ENCODE measurements at places on chromosomes 5 and 9.

DNA sequence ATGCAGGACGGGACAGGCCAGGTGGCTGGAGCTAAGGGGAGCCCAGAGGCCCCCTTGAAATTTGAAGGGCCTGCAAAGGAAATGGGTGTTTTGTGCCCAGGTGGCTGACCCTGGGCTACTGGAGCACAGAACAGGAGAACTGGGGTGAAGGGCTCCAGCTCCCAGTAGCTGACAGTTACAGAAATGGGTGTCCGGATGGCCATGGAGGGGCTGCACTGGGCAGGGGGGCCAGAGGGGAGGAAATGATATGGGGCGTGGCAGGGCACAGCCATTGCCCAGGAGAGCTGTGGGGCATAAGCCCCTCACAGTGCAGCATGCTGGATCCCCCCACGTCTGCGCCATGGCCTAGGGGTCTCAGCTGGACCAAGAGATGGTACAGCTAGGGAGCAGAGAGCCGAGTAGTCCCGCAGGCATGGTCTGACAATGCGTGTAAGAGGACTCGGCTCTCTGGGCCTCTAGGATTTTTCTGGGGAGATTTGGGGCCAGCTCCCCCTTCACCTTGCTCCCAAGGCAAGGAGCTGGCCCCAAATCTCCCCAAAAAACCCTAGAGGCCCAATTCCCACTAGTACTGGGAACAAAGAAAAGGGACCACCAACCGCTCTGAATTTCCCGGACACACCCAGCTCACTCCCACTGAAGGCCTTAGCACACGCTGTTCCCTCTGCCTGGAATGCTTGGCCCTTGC, 7.9 kb upstream of the CARD19 start:
- DNase-seq: no peak

DNA sequence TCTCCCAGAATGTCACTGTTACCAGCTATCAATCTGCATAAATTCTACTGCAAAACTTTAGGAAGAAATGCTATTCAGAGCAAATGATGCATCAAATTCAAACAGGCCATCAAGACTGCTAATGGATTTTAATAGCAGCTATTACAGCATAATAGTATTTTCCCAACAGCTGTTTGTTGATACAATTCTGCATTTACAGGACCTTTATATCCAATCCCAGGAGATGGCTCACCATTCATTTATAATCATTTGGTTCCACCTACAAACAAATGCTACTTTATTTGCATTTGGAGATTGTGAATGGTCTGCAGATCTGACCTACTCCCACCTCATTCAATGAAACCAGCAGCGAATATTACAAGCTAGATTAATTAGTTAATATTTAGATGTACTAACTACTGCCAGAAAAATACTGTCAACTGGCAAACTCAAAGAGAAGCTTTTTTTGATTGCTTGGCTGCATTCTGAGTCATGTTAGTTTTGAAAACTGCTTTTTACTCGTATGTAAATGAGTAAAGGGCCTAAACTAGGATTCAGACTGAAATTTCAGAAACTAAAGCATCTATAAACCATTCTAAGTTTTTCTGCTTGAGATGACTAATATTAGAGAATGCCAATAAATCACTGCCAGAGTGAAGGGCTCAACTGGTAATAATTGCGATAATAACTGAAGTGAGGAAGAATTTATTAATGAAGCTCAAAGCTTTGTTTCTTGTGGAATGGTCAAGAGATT, 7.1 kb upstream of the PCA3 start:
- no peak for DNase-seq

DNA sequence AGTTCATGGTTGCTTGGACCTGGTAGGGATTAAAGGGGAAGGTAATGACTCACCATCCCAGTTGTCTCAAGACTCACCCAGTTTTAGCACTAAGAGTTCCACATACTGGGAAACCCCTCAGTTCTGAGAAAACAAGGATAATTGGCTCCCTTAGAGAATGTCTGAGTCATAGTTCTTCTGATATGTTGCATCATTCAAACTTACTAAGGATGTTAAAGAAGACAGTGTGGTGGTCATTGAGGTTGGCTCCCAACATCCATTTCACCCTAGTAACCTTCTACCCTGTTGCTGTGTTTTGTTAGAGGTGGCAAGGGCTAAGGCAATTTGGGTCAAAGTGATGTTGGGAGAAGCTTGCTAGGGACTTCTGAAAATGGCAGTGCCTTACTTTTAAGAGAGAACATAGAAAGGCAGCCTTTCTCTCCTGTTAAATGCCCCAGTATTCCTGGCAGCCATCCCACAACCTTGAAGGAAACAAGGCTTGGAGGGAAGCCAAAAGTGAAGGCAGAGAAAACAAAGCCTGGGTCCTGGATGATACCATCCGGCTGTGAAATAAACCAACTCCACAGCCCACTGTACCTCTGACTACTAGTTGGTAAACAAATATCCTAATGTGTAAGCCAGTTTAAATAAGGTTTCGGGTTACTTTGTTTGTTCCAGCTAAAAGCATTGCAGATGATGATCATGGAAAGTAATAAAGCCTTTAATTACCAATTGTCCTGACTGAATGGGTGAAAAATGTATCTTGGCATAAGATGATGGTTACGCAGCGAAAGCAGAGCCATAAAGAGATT, 80.4 kb upstream of the ADAMTSL1 start:
- DNase-seq: no peak

DNA sequence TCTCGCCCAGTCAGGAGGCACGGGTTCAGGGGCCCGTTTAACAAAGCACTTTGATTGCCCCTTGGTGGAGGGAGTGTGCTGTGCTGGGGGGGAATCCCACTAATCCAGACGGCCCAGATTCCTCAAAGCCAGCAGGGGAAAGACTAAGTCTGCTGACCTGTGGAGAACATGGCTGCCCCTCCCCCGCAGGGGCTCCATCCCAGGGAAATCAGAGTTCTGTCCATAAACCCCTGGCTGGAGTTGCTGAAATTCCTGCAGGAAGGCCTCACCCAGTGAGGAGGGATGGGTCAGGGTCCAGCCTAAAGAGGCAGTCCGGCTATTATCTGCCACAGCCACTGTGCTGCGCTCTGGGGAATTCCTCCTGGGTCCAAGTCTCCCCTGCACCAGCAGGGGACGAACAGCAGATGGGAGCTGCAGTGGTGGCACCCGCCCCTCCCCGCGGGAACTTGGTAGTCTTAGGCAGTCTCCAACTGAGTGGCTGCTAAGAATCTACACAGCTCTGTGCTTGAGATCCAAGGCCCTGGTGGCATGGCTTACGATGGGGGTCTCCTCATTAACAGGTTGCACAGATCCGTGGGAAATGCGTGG, 174.0 kb upstream of the DAB2 start:
- DNase-seq: no peak

- DNase-seq: no peak
Observed at GRCh38 chr5:165630261-165630778, 2124.9 kb downstream of the MAT2B start.

GRCh38 chr5:178465228-178465860, 124.8 kb downstream of the COL23A1 start:
- no peak for DNase-seq

DNA sequence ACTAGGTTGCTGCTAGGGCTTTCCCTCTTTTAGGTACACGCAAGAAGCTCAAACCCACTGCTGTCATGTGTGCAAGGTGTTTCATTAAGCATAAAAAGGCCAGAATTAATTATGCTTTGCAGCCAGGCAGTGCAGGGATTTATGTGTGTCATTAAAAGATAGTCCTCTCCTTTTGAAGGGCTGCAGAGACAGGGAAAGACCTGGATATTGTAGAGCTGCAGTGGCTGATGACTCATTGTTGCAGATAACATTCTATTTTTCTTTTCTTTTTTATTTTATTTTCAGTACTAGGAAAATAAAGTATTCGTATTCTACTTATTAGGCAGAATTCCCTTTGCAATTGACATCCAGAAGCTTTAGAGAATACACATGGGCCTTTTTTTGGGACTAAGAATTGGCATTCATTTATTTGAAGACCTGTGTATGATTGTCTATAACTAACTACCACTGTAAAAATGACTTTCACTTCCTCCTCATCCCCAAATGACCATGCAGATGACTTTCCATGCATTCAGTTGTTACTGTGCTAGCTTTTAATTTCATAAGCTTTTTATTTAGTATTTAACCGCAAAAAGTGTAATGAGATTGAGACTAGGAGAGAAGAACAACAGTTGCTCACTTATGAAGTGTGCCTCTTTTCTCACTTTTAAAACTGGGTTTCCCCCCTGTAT, 113.0 kb downstream of the PAM start:
- DNase-seq: no peak

- no peak for DNase-seq
Observed at GRCh38 chr5:55402199-55402598, 94.4 kb downstream of the MTREX start.

DNA sequence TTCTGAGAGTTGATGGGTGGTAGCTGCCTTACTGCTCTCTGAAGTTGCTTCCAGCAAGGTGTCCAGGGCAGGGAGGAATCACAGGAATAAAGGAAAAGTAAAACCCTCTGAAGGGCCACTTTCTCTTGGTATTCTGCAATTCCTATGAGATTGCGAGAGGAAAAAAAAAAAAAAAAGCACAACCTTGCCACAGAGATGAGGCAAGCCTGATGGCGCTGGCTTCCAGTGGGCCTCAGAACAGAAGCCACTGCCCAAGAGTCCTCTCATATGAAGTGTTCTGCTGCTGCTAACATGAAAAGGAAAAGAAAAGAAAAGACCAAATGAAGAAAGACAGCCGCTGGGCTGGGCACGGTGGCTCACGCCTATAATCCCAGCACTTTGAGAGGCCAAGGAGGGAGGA, 80.8 kb upstream of the IL17B start:
- no peak for DNase-seq

DNA sequence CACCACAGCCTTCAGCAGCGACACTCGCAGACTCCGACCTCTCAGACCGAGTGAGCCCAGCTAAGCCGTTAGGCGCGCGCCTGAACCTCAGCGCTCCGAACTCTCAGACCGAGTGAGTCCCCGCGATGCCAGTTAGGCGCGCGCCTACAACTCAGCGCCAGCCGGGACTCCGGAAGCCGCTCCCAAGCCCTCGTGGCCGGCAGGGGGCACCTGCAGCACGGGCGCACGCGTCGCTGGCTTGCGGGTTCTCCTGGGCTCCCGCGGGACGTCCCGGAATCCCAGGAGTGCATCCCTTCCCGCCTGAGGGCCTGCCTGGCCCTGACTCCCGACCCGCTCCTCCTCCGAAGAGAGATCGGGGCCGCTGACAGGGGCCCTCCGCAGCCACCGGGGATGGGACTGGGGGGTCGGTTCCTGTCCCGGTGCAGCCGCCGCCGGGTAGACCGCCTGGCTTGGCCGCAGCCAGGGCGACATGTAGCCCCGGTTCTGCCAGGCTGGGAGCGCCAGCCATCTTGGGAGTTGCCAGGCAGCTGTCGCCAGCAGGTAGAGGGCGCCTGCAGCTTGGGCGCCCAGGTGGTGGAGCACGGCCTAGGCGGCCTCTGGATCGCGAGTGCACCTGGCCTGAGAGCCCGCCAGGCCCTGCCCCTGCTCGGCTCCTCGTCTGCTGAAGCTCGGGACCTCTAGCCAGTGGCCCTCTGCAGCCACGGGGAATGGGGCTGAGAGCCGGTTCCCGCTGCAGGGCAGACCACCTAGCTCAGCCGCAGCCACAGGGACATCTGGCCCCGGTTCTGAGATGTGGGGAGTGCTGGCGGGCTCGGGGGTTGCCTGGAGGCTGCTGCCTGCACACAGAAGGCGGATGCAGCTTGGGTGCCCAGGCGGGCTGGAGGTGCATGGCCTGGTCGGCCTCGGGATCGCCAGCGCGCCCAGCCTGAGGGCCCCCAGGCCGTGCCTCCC, at the start of gene ANKRD18A:
Gene ANKRD18A, minus strand, starts transcription at position 114 of the 951 bp plus-strand sequence. CDS start 311 bp downstream, outside the sequence.
- DNase-seq: peak; percentile 59

DNA sequence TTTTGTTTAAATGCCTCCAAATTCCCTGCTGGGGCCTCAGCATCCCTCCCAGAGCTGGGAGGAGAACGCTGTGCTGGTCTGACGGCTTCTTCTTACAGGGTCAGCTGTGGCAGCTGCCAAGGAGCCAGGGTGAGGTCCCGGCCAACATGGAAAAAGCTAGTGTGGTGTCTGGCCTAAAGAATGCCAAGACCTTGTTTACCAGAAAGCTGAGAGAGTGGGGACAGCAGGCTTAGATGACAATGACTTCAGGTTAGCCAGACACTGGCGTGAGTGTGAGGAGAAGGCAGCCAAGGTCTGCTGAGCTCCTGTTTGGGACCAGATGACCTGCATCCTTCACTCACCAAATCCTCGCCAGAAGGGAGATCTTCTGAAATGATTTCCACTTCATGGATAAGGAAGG, 112.5 kb downstream of the CRB2 start:
- DNase-seq: no peak

DNA sequence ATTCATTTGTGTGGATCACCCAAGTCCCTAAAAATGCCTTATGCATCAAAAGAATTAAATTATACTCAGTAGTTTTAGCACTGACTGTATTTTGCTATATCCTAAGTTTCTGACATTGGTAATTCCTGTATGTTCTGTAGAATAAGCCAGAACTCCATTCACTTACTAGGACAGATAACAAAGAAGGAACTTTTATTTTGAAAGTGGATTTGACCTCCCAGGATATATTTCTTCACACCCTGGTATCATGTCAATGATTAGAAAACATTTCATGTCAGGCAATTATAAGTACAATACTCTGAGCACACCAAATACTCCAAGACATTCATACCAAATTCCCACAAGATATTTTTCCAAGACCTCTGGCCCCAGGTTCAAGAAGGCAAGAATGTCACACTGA, 28.7 kb upstream of the MYOT start:
- DNase-seq: no peak

DNA sequence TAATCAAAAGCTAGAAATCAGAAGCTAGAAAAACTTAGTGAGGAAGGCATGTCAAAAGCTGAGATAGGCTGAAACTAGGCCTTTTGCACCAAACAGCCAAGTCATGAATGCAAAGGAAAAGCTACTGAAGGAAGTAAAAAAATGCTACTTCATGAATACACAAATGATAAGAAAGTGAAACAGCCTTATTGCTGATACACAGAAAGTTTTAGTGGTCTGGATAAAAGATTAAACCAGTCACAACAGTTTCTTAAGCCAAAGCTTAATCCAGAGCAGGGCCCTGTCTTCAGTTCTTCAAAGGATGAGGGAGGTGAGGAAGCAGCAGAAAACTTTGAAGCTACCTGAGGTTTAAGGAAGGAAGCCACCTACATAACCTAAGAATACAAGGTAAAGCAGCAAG, 102.5 kb upstream of the SH3GL2 start:
- DNase-seq: no peak

- no peak for DNase-seq
Observed at GRCh38 chr5:151825445-151825844, 53.7 kb downstream of the G3BP1 start.

DNA sequence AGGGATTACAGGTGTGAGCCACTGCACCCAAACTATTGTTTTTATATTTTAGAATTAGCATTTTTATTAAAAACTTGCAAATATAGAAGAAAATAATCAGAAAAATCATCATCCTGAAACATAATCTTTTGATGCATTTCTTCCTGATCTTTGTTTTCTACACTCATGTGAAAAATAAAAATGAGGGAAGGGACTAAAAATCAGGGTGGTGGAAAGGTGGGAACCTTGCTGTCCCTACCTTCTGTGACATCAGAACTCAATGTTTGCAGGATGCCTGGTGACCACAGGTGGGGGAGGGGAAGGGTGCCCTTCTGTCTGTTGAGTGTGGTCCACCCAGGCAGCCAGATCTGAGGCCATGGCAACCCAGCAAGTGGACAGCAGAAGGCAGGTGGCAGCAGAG, at the start of gene SMIM23:
Gene SMIM23, plus strand, starts transcription at position 301 of the 400 bp plus-strand sequence. Its CDS starts 55 bp downstream, at position 356.
- DNase-seq: no peak

GRCh38 chr5:74143721-74144330, 496.7 kb downstream of the ENC1 start:
- DNase-seq: no peak

GRCh38 chr9:124776954-124777648, at the start of gene OLFML2A:
TSS of gene OLFML2A (plus strand) at chr9:124777133. CDS start at chr9:124777271, 138 bp downstream.
- DNase-seq: no peak

Data from stimulated activated CD4-positive, alpha-beta T cell treated with anti-CD3 and anti-CD28 coated beads, Interleukin-15, amount 100 ng/mL, for 1 hour (primary cell).